Stimulated activated CD4-positive, alpha-beta T cell treated with anti-CD3 and anti-CD28 coated beads, Interleukin-1b, Interleukin-23, amount 100 ng/mL, for 1 hour (primary cell): ENCODE measurements at places on chromosomes 2 and 18.

- no peak for DNase-seq
These were observed 221.3 kb upstream of the RAB6C start for GRCh38 chr2:129757915-129758783.

DNA sequence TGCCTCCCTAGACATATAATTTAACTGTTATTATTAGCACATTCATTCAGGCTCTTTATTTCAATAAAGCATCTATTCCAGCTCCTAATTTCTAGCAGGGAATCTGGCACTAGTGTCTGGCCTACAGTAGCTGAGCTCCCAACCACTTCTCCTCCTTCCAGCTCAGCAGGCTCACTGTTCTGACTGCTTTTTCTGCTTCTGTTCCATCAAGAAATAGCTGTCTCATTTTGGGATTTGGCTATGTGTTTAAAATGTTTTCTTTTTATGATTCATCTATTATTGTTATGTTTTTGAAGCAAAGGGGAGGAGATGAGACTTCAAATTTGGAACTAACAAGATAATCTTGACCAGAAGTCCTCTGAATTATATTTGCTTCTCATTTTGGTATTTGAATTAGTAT is 172.7 kb upstream of the SMAD7 start:
- DNase-seq = no peak

DNA sequence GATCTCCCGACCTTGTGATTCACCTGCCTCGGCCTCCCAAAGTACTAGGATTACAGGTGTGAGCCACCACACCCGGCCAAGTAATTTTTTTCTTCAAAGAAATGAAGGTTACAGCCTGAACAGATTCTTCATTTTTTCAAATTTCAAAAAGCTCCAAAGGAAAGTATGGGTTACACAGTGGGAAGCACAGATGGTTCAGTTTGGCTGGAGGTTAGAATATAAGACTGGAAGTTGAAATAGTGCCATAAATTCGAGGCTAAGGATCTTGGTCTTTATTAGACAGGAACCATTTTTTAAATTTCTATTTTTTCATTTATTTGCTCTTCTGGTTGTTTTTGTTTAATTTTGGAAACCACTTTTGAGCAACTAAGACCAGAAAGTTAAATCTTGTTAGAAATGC is 120.0 kb downstream of the STK39 start:
- no peak for DNase-seq

DNA sequence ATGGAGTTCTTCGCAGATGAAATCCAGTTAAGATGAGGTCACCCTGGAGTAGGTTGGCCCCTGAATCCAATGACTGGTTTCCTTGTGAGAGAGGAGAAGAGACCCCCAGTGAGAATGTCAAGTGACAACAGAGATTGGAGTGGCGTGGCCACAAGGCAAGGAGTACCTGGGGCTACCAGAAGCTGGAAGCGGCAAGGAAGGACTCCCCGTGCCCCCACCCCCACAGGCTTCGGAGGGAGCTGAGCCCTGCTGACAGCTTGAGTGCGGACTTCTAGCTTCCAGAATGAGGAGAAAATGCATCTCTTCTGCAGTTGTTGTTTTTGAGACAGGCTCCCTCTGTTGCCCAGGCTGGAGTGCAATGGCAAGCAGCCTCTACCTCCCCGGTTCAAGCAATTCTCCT is 78.0 kb upstream of the HPCAL1 start:
- DNase-seq = no peak

- DNase-seq = no peak
These were observed 234.7 kb downstream of the ATAD2B start for GRCh38 chr2:23692263-23692662.

DNA sequence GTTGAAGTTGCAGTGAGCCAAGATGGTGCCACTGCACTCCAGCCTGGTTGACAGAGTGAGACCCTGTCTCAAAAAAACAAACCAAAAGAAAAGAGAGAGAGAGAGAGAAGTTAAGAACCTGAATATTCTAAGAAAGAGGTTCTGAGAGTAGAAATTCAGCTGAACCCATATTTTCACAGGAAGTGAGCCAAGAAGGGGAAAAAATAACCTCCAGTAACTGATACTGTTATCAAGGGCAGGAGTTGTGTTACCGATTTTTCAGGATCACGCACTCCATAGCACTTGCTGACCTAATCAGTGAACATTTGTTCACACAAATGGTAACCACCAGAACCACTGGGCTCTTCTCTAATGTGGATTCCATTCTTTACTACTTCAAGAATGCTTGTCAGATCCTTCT is 39.1 kb upstream of the BZW1 start:
- DNase-seq = no peak

GRCh38 chr2:113079131-113079530 is 11.4 kb downstream of the IL1F10 start:
- DNase-seq = no peak

GRCh38 chr18:79571211-79572092 is 108.2 kb upstream of the CTDP1 start:
- no peak for DNase-seq

DNA sequence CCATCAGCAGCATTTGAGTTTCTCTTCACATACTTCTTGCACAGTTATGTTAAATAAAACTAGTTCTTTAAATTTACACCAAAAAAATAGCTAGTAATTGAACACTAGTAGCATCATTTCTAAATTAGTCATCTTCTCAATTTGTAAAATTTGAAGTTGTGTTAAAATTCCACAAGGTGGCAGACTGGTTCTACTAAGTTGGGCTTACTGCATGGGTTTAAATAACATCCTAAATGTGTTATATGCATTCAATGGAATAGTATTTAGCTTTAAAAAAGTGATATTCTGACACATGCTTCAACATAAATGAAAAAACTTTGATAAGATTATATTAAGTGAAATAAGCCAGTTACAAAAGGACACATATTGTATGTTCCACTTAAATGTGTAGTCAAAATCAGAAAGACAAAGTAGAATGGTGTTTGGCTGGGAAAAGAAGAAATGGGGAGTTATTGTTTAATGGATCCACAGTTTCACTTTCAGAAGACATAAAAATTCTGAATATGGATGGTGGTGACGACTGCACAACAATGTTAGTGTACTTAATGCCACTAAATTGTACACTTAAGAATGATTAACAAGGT is 28.7 kb upstream of the RPRD1A start:
- no peak for DNase-seq

GRCh38 chr2:120346667-120347358 is 877 bp downstream of the INHBB start:
- no peak for DNase-seq

DNA sequence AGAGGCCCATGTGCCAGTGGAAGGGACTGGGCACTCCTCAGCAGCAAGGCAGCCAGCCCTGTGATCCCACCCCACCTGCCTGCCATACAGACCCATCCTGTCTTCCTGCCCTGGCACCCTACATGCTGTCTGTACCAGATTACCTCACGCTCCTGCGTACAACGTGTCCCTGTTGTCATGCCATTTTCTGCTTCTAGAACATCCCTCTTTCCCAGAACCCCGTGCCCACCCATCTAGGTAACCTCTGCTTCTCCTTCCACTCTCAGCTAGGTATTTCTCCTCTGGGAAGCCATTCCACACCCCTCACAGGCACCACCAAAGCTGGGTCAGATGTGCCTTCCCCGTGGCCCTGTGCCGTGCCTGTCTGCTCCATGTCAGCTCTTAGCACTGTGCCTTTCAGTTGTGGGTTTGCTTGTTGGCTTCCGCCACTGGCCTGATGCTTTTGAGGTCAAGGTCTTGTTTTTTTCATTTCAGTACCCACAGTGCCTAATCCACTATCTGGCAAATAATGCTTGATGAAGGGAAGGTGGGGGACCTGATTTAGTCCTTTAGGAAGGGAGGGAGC is 71.7 kb upstream of the ALPP start:
- no peak for DNase-seq

DNA sequence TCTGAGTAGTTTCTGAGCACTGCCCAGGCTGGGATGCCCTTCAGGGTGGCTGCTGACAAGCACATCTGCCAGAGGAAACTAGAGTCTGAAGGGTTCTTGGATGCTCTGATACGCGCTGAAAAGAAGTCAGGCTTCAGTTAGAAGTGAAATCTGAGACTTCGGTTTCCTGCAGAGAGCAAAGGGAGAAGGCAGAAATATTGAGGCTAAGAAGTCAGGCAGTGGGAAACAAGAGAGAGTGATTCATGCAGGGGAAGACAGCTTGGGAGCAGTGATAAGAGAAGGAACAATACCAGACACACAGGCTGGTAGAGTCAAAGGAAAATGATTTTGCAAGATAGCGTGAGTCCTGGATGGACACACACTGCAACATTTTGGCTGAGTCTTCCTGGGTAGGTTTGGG is 51.0 kb upstream of the BOD1L2 start:
- DNase-seq = no peak

DNA sequence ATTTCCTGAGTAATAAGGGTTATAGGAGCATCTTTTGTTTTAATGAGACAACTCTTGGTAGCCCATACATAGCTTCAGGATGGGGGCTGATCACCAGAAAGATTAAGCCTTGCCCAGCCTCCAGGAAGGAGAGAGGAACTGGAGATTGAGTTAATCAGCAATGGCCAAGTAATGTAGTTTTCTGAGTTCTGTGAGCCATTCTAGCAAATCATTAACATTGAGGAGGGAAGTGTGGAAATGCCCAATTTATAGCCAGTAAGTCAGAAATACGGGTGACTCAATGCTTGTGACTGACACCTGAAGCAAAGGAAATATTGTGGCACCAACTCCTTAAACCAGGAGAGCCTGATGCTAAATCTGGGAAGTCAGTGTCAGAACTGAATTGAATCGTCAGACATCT is 205.1 kb upstream of the SRD5A2 start:
- no peak for DNase-seq
